ENCODE measurements at places on chromosomes 5 and 9.

- no peak for DNase-seq
Observed at GRCh38 chr5:150661821-150662596, 958 bp downstream of the MYOZ3 start.

DNA sequence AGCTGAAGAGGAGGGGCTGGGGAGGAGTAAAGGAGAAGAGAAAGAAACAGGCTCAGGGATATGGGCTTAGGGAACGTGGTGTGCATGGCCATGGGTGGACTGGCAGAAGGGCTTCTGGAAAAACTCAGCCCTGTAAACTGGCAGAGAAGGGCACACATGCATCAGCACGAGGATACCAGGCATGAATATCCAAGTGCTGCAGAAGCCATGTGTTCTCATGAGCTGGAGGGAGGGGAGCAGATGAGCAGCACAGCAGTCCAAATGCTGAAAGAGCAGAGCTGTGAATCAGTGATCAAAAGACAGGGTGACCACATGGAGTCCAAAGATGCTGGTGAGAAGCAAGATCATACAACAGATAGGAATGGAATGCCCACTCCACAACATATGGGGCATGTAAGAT lies 72.3 kb downstream of the SEMA5A start:
- no peak for DNase-seq

GRCh38 chr5:60521376-60522291 lies 178.3 kb downstream of the DEPDC1B start:
- DNase-seq, result no peak

GRCh38 chr5:16152601-16153568 lies 26.7 kb downstream of the MARCHF11 start:
- peak; percentile 71 for DNase-seq

GRCh38 chr5:73857446-73857845 lies 231.4 kb downstream of the ARHGEF28 start:
- DNase-seq, result no peak

- no peak for DNase-seq
Observed at GRCh38 chr9:134056483-134057306, 11.1 kb downstream of the BRD3 start.

DNA sequence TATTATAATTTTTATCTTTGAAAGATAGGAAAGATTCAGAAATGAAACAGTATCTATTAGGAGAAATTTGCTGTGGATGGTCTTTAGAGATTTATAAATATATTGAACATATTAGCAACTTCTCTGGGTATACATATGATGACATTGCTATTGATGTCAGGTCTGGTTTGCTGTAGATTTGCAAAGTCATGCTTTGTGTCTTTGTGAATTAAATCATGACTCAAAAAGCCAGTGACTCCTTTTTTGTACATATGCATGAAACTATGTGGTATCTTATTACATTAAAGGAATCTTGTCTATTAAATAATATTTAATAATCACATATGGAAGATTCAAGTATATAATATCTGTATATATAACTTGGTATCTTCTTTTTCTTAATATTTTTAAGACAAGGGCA lies 141.9 kb downstream of the ST8SIA4 start:
- DNase-seq, result no peak

DNA sequence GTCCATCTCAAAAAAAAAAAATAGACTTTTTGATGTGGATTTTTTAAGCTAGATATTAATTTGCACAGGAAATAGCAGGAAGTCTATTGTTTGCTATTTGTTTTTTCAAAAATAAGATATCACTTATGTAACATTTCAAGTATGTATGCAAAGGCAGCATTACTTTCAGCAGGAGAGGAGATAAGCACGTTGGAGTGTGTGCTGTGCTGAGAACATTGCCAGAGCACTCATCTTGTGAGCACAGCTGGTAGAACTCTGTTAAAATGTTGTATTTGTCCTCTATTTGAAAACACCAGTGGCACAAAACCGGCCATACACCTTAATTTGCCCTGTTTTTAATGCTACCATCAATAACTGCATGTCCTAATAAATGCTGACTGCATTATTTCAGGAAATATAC lies 1061.9 kb upstream of the CDH18 start:
- DNase-seq, result no peak

DNA sequence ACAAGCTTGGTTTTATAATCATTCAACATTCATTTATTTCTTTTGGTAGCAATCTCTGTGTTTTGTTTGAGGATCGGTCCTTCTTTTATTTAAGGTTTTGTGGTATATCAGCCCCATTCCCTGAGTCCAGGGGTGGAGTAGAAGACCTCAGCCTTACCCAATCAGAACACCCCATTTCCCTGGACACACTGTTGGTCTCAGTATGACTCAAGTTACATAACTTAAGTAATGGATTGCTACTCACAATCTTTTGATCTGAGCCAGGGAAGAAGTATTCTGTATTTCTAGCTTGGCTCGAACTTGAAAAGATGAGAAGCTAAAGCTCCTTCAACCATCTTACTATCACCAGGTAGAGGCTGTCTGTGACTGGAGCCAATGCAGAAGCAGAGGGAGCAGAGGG lies 175.2 kb upstream of the HAPLN1 start:
- DNase-seq, result no peak

DNA sequence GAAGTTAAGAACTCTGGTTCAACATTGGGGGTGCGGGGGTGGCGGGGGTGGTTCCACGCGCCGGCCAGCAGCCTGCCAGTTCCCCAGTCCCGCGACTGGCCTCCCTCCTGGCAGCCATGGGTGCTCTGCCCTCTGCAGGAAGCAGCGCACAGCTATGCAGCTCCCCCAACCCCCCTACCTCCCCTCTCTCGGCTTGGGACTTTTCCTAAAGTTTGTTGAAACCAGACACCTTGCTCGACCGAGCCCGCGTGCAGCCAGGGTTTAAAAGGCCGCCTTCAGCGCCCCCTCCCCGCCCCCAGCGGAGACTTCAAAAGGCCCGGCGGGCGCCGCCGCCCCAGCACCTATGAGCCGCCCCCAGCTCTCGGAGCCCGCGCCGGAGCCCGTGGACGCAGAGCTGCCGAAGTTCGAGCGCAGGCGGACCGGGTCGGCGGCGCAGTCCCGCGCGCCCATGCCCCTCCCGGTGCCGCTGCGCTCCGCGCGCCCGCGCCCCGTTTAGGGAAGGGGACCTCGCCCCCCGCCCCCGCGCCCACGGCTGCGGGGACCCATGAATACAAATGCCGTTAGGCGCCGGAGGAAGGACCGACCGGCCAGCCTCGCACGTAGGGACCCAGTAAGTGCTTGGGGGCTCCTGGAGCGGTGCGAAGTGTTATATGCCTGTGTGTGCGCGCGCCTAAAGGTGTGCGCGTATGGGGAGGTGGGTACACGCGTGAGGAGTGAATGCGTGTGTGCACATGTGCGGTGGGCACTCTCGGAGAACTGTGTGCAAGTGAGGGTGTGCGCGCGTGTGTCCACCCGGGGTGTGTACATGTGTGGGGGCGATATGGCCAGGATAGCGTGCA lies 1.4 kb upstream of the COL27A1 start:
- no peak for DNase-seq

DNA sequence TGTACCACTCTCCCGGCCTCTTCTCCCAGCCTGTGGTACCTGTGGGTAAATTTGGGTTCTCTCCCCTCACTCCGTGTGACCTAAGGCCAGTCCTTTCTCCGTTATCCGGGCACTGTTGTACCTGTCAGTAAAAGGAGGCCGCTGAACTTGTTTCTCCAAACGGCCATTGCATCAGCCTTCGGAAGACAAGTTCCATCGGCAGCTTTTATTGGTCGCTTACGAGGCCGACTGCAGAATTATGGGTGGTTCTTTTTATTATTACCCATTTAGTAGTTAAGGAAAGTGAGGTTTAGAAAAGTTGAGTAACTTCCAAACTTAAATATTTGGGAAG lies 558 bp downstream of the GRPEL2 start:
- DNase-seq, result no peak

DNA sequence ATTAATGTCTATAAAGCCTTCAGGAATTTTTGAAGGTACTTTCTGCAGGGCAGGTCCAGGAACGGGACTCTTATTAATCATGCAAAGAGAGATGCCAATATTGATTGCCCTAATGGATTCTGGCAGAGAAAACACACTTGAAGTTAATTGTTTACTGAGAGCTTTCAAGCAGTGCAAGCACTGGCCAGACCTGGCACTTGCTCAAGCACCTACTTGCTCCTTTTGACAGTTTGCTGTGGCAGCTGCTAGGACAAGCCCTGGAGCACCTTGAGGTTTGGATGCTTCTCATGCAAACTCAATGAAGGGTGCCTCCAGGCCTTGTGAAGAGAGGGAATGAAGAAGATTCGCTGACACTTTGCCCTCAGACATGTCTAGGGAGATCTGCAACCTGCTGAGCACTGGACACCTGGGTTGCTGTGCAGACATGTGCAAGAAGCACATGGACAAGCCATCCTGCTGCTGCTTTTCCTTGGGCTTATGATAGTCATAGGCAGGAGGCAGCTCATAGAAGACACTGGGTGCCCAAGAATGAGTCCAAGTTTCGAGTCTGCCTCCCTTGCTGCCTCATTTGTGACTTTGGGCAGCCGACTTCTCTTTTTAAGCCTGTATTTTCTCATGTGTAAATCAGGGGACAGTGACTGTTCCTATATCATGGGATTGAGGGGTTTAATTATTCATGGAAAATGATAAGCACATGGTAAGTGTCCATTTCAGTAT lies 88.8 kb upstream of the EQTN start:
- DNase-seq, result peak; percentile 86

- DNase-seq, result no peak
Observed at GRCh38 chr5:84080908-84081307, 303.8 kb downstream of the EDIL3 start.

- no peak for DNase-seq
Observed at GRCh38 chr5:33398501-33398900, 42.3 kb upstream of the TARS1 start.

GRCh38 chr5:138819081-138819480 lies 56.1 kb downstream of the LRRTM2 start:
- DNase-seq, result no peak

- DNase-seq, result no peak
Observed at GRCh38 chr9:78366827-78367226, 69.9 kb downstream of the PSAT1 start.

GRCh38 chr9:130499804-130500263 lies 55.1 kb downstream of the ASS1 start:
- no peak for DNase-seq

- no peak for DNase-seq
Observed at GRCh38 chr5:180366326-180366725, 13.2 kb upstream of the GFPT2 start.

DNA sequence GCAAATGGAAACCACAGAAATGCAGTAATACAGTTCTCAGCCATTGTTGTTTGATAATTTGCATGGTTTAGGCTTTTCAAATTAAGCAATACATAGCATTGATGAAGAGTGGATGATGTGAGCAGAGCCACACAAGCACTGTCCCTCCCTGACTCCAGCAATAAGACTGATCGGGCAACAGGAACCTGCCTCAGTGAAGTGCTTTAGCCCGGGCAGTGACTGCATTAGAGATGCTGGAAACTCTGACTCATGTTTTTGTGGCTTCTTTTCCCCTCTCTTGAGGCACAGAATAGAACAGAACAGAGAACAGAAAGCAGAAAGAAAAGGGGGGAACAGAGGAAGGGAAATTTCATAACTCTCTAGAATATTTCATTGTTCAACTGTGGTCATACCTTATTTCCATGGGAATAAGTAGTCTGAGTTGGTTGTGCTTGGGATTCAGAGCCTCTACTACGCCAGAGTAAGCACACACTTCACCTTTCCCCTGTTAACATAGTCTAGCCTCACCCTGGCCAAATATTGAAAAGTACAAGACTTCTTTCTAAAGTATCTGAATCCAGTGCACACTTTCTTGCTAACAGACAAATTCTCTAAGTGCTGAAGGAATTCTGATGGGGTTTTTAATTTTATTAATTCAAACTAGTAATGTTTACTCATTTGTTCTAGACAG lies 164.8 kb upstream of the VCAN start:
- no peak for DNase-seq

DNA sequence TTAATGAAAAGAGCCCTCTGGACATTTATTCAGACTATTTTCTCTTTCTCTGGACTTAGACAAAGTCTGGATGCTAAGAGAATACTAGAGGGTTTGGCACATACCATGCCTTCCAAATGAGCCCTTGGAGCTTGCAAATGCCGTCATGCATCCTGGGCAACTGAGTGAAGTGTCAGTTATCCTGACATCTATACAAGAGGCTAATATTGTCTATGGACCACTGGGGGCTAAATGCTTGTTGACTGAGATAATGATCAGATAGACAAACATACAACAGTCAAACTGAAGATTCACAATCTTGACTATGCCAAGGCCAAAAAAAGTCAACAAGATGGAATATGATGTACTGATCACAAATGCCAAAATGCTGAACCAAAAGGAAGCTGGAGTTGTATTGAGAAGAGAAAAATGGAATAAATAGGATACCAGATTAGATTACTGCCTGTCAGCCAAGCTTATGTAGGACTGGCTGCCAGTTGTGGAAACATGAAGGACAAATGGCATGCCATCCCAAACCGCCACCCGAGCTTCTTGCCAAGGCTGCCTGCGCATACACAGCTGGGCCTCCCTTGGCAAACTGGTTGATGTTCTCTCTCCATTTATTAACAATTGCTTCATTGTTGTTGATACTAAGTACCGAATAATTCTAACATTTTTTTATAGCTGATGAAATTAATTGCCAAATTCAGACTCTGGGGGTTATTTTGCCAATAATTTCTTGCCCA lies 240.1 kb upstream of the GRAMD2B start:
- DNase-seq, result no peak

DNA sequence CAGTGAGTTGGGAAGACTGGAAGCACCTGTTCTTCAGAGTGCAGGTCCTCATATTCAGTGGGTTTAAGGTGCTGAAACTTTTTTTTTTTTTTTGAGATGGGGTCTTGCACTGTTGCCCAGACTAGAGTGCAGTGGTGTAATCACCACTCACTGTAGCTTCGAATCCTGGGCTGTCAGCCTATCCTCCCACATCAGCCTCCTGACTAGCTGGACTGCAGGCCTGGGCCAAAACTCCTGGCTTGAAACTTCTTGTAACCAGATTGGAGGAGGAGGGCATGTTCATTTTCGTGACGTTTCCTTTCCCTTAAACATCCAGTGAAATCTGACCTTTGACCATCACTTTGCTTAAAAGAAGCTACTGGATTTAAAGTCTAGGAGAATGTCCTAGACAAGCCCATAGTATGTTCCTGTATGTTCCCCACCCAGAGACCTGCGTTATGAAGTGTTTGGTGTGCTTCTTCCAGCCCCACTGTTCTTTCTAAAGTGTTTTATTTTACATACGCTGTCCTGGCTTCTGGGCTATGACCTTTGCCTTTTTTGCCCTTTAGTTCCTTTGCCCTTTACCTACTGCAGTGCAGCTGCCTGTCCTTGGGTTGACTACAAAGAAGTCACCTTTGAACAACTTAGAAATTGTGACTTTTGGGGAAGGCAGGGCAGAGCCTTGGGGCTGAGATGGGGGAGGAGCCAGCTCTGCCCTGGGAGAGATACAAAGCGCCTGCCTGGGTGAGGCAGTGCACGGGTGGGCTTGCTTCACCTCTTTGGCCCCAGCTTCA lies 18.4 kb downstream of the TENT4A start:
- DNase-seq, result no peak

- no peak for DNase-seq
Observed at GRCh38 chr9:93031629-93032430, 26.7 kb upstream of the SUSD3 start.

DNA sequence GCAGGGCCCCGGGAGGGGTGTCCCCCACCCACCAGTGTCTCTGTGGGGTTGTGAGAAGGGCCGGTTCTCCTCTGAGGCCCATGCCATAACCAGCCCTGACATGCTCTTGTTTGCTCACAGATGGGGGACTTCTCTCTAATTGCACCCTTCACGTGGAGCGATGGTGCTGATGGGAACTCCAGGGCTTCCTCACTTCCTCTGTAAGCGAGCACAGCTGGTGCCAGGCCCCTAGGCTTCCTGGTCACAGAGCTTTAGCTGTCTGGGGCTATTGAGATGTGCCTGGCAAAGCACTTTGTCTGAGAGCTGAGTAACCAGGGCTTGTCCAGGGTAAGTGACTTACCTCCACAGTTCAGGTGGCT lies 36.4 kb downstream of the PHF2 start:
- no peak for DNase-seq

Data from NCI-H1105 (cell line).